NCI-H510A (cell line): ENCODE measurements at places on chromosomes 1 and 21.

DNA sequence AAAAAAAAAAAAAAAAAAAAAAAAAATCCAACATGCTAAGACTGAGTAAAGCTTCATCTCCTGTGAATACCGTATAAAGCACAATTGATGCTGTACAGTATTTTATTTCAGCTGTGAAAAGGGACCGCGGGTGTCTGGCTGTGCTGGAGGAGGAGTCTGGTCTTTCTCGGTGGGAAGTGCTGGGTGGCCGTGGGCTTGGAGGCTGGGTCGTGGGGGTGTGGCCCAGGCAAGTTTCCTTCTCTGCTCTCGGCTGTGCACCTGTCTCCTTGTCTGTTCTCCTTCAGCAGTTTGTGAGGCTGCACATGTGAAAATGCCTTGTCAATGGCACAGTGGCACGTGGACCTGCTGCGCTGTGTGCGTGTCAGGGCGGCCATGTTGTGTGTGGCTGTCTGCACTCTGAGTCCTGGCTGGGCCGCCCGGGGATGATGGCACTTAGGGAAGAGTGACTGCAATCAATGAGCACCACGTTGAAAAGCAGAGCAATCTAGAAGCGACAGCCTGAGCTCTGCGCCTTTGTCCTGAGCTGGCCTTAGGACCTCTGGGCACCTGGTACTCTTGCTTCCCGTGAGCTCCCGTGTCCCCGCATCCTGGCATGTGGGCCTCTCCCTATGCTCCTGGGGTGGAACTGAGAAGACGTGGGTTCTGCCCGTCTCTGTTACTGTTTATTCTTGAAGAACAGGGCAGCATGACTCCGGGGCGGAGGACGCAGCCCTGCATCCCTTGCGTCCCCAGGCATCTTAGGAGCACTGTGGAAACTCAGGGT is 14.5 kb downstream of the AGPAT3 start:
- no peak for DNase-seq

DNA sequence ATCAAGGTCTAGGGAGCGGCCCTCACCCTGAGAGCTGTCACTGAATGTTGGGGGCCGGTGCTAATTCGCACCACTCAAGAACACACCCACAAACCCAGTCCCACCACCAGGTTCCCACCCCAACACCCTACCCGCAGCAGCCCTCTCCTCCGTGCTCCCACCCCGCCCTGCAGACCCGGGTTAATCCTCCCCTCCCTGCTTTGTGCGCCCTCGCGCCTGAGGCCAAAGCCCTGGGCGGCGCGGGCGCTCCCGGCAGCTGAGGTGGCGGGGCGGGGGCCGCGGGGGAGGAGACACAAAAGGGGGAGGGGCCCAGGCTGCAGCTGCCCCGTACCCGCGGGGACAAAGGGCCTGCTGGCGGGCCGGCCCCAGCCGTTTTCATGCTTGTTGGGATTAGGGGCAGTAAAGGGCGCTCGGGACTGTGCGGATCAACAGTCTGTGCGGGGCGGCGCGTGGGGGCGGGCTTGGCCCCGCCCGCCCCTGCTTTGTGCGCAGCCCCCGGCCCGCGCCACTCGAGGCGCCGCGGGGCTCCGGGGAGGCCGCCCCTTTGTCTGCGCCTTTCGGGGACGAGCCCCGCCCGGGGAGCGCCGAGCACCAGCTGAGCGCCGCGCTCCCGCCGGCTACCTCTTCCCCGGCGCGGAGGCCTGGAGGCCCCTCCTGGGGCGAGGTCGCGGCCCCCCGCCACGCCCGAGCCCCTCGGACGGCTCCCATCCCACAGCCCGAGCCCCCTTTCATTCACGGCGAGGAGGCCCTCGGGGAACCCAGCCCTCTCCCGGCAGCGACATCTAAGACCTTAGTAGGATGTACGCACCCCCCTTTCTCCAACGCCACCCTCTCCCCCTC is 10.9 kb downstream of the C1orf216 start:
- DNase-seq = peak; percentile 97

- no peak for DNase-seq
Observed at GRCh38 chr1:77718181-77718580, 35.7 kb upstream of the ZZZ3 start.

GRCh38 chr1:215056584-215056983 is 26.0 kb upstream of the KCNK2 start:
- no peak for DNase-seq

GRCh38 chr1:52707927-52708655 is 9.9 kb upstream of the COA7 start:
- DNase-seq = no peak

- peak; percentile 63 for DNase-seq
Observed at GRCh38 chr1:206507284-206508129, at the start of gene RASSF5. TSS of gene RASSF5 (plus strand) at chr1:206507531. CDS start at chr1:206507603, 72 bp downstream.

- no peak for DNase-seq
Observed at GRCh38 chr21:10430005-10430404, 91.4 kb upstream of the TPTE start.

- no peak for DNase-seq
Observed at GRCh38 chr1:44616284-44616990, 57.8 kb downstream of the TMEM53 start.

DNA sequence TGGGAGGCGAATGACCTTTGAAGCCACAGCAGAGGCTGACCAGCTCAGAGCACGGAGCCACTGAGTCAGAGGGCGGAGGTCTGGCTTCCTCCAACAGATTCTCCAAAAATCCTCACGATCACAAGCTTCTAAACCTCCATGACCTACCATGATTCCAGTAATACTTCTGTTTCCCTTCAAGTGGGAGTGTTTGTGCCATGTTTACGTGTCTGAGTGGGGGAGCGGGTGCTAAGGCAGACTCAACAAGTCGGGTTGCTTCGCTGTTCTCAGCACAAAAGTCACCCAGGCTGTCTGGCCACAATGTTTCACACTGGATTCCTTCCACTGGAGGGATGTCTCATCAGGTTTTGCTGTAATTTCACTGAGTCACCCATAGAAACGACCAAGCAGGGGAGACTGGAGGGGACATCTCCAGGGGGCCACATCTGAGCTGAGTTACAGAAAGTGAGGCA is 86.2 kb downstream of the SLC66A1 start:
- DNase-seq = no peak

DNA sequence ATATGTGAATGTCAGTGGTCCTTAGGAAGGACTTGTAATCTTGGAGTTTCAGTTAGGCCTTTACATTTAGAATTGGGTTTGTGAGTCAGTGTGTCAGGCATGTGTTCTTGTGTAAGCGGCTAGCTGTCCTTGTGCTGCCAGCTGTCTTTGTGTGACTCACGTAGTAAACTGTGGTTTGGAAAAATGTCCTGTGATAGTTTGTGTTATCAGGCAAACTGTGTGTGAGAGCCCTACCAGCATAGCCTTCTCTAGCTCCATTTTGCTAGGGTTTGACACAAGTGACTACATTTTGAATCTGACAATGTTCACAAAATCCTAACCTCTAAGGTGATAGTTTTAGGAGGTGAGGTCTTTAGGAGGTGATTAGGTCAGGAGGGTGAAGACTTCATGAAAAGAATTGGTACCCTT is 6.9 kb upstream of the SLC35D1 start:
- no peak for DNase-seq

DNA sequence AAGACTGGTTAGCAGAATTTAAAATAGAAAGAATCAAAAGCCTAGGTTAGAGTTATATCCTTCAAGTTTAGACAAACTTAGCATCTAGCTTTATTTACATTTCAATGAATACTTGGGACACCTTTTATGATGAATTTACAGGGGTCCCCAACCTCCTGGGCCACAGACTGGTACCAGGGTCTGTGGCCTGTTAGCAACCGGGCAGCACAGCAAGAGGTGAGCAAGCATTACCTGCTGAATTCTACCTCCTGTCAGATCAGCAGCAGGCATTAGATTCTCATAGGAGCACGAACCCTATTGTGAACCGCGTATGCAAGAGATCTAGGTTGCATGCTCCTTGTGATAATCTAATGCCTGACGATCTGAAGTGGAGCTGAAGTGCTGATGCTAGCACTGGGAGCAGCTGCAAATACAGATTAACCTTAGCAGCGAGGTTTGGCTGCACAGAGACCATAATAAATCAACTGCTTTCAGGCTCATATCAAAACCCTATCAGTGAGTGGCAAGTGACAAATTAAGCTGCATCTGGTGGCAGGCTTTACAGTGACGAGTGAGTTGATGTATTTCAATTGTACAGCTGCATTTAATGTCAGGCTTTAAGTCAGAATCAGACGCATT is 82.0 kb downstream of the UCHL5 start:
- peak; percentile 69 for DNase-seq

GRCh38 chr1:178541829-178542553 is 29.1 kb downstream of the TEX35 start:
- peak; percentile 52 for DNase-seq

DNA sequence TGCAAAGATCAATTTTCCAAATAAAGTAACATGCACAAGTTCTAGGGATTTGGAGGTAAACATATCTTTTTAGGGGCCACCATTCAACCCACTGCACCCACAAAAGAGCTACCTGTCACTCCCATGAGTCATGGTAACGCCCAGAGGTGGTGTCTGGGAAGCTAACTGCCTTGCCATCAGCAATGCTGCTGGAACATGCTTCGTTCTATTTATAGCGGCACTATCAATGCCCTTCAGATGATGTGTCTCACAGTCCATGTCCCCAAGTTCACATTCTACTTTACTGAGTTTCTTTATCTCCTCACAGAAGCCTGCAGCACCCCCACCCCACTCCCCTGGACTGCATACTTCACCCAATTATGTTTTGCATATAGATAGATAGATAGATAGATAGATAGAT is 95.4 kb downstream of the LPAR3 start:
- no peak for DNase-seq

DNA sequence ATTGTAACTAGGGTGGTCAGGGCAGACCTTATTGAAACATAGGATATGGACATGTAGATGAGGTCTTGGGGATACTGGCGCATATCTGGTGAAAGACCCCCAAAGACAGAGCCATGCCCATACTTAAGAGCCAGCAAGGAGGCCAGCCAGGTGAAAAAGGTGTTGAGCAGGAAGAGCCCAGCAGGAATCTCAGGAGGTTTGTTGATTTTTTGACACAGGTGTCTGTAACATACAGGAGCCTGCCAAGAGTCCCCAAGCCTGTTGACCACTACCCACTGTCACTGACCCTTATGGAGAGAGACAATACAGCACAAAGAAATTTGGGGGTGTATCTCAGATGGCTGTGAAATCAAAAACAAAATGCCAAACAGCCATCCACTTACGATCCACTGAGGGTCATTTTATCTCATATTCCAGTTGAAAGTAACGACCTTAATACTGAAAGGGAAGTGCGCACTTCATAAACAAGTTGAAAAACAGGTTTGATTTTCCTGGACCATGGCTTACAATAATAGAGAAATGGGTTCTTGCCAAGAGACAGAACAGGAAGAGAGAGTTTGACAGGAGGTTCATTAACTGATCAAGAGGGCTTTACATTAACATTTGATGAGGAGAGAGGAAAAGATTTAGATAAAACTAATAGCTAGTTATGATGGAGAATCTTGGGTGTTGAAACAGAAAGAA is 163.6 kb downstream of the GLUL start:
- peak; percentile 57 for DNase-seq

DNA sequence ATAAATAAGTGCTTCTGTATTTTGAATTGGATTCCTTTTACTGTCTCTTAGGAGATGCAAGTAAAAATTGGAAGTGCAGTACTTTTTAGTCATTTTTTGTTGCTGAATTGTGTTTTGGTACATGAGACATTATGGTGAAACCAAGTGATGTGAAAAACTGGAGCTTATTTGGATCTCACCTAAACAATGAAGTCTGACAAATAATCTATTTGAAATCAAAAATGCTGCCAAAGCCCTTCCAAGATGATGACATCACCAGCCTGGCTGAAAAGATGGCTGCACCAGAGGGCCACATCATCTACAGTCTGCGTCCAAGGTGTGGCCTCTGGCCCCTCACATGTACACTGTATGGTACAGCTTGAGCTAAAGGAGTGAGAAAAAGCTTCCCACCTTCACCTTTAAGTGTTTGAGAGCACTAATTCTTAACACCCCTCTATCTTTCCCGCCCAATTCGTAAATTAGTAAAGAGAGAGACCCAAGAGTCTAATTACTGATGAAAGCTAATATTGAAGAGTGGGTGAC is 192.5 kb upstream of the ST6GALNAC5 start:
- no peak for DNase-seq

GRCh38 chr21:46188226-46189212 is 4.3 kb upstream of the SPATC1L start:
- DNase-seq = peak; percentile 27

- no peak for DNase-seq
Observed at GRCh38 chr1:116126281-116126680, 15.1 kb downstream of the MAB21L3 start.

DNA sequence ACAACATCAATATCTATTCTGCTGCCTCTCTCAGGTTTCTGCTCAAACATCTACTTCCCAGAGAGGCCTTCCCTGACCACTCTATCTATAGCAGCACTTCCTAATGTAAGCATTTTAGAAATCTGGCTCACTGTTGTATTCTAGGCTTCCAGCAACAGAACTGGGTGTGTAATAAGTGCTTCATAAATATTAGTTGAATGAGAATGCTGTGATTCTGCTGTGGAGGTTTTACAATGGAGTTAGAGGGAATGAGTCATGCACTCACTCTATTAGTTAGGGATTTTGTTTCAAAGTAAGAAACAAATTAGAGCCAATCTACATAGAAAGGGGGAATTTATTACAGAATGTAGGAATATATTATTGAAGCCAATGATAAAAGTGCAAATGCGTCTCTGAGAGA is 38.6 kb upstream of the SLC35F3 start:
- DNase-seq = no peak

GRCh38 chr21:38980416-38981313 is 174.9 kb downstream of the ETS2 start:
- DNase-seq = no peak

DNA sequence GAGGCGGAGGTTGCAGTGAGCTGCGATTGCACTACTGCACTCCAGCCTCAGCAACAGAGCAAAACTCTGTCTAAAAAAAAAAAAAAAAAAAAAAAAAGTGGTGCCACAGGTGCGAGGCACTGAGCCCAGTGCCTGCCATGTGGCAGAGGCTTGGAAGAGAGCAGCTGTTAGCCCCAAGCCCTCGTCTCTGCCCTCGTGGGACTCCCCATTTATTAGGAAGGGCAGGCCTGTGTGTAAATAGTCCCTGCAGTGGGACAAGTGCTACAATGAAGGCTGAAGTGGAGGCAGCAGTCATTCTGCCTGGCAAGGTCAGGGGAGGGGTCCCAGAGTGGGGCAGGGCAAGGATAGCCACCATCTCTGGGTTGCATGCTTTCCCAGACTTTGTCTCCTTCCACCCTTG is 6.5 kb downstream of the RPS6KA1 start:
- DNase-seq = no peak
